ENCODE measurements at places on chromosomes 5 and 9.

GRCh38 chr5:133977161-133977787, 8.8 kb upstream of the C5orf15 start:
- DNase-seq: no peak

GRCh38 chr9:114400219-114400618, 12.4 kb upstream of the AKNA start:
- no peak for DNase-seq

GRCh38 chr9:111916234-111916645, 19.6 kb downstream of the UGCG start:
- no peak for DNase-seq

DNA sequence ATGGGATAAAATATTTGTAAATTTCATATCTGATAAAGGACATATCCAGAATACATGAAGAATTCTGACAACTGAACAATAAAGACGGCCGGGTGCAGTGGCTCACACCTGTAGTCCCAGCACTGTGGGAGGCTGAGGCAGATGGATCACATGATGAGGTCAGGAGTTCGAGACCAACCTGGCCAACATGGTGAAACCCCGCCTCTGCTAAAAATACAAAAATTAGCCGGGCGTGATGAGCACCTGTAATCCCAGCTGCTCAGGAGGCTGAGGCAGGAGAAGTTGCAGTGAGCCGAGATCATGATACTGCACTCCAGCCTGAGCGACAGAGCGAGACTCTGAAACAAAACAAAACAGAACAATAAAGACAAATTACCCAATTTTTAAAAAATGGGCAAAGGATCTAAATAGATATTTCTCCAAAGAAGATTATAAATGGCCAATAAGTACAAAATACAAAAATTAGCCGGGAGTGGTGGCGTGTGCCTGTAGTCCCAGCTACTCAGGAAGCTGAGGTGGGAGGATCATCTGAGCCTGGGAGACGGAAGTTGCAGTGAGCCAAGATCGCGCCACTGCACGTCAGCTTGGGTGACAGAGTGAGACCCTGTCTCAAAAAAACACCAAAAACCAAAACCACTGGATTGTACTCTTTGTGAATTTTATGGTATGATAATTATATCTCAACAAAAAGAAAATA, 9.6 kb upstream of the NSD1 start:
- no peak for DNase-seq

DNA sequence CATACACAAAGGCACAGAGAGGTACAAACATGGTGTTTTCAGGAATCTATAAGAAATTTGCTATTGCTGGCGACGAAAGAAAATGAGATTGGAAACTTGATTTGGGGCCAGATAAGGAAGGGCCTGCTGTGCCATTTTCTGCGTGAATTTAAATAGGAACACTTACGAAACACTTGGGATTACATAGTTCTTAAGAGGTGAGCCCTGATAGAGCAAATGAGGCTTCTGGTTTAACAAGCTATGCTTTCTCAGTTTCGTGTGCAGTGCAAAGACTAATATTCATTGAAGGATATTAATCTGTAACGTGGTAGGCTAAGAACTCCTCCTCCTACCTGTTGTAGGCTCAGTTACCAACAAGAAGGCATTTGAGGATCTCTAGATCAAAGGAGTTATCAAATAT, 93.1 kb downstream of the CDK5RAP2 start:
- no peak for DNase-seq

- DNase-seq: no peak
These were observed 44.9 kb downstream of the USP20 start for GRCh38 chr9:129879991-129880653.
